ENCODE measurements at places on chromosomes 2 and 18. TPM values are rescaled to one million over a fixed set of nuclear protein-coding genes. Genes with fewer than 3 reads are reported as not detected.

The SCYGR4 gene
- not detected for total RNA-seq

The ELOA2 gene
- not detected for total RNA-seq

The ABCB11 gene
- total RNA-seq: not detected

The SLC38A11 gene
- total RNA-seq: not detected

The ITGA6 gene
- total RNA-seq: 225 TPM

All from lung microvascular endothelial cell (primary cell).